ENCODE measurements at places on chromosomes 4 and X.

DNA sequence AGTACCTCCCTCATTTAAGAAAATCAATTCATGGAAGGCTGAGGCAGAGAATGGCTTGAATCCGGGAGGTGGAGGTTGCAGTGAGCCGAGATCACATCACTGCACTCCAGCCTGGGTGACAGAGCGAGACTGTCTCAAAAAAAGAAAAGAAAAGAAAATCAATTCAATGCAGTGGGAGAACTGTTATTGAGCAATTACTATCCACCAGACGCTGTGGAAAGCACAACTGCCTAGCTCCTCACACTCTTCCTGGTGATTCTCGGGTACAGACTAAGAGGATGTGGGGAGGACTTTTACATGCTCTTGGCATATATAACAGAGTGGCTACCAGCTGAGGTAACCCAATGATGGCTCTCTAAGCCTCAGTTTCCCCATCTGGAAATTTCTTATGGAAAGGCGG, 2.7 kb upstream of the TMSB4X start:
- no peak for DNase-seq

DNA sequence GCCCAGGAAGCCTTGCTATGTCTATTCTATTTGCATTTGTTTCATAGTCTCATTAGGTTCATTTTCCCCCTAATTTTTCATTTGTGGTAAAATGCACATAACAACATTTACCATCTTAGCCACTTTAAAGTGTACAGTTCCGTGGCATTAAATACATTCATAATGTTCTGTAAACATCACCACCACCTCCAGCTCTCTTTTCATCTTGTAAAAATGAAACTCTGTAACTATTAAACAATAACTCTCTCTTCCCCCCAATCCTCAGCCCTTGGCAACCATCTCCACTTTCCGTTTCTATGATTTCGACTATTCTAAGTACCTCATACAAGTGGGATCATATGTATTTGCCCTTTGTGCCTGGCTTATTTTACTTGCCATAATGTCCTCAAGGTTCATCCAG, 19.9 kb downstream of the ARHGEF38 start:
- DNase-seq = no peak

DNA sequence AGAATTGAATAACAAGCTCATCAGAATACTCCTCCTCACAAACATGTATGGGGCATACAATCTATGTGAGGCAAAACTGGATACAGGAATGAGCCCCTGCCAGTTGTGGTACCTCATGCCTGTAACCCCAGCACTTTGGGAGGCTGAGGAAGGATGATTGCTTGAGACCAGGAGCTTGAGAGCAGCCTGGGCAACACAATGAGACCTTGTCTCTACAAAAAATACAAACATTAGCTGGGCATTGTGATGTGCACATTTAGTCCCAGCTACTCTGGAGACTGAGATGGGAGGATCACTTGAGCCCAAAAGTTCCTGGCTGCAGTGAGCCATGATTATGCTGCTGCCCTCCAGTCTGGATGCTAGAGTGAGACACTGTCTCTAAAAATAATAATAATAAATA, 611.0 kb downstream of the NLGN4X start:
- no peak for DNase-seq

DNA sequence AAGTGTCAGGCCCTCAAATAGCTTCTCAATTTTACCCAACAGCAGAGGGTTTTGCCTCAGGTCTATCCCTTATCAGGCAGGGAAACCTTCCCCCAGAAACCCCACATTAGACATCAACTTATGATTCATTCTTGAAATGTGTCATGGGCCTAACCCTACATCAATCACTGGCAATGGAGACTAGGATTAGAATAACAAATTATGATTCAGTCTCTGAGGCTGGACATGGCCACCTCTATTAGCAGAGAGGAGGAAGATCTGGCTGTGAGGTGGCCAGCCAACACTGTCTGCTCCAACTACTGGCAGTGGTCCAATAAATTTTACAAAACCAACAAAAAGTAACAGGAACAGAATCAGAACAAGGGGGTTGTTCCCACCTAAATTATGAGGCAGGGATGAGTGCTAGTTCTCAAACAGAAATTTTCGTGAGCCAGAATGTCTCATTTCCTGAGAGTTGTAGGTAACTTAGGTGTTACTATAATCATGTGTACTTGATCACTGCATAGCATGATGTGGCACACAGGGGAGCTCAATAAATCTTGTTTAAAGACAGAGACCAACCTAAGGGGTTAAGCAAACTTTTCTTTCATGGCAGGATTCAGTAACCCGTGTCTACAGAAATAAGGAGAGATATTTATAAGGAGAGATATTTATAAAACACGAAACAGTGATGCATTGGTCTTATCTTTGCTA, 126.8 kb downstream of the NFKB1 start:
- no peak for DNase-seq

DNA sequence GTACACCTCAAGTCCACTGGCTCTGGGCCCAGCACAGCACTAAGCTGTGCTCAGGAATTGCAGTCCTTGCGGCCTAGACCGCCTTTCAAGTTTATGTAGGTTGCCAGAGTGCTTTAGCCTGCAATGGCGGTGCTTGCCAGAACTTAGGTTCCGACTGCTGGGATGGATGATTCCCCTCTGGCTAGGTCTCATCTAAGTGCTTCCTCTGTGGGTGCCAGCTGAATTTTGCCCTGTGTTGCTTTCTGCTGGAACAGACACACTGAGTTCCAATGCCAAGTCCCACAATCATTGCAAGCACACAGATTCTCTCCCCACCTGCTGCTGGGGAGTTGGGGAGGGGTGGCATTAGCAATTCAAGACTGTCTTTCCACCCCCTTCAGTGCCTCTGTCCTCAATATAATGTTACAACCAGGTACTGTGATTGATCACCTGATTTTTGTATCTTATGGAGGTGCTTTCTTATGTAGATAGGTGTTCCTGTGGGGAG, 129.5 kb downstream of the GRID2 start:
- no peak for DNase-seq

- no peak for DNase-seq
These were observed 105.8 kb upstream of the DCAF12L1 start for GRCh38 chrX:126658447-126658846.

- DNase-seq = no peak
These were observed 53.2 kb downstream of the MOSPD2 start for GRCh38 chrX:14926471-14926870.

- no peak for DNase-seq
These were observed 471.1 kb upstream of the NWD2 start for GRCh38 chr4:36773467-36773866.

GRCh38 chrX:38860106-38861013, 59.1 kb downstream of the MID1IP1 start:
- DNase-seq = no peak

DNA sequence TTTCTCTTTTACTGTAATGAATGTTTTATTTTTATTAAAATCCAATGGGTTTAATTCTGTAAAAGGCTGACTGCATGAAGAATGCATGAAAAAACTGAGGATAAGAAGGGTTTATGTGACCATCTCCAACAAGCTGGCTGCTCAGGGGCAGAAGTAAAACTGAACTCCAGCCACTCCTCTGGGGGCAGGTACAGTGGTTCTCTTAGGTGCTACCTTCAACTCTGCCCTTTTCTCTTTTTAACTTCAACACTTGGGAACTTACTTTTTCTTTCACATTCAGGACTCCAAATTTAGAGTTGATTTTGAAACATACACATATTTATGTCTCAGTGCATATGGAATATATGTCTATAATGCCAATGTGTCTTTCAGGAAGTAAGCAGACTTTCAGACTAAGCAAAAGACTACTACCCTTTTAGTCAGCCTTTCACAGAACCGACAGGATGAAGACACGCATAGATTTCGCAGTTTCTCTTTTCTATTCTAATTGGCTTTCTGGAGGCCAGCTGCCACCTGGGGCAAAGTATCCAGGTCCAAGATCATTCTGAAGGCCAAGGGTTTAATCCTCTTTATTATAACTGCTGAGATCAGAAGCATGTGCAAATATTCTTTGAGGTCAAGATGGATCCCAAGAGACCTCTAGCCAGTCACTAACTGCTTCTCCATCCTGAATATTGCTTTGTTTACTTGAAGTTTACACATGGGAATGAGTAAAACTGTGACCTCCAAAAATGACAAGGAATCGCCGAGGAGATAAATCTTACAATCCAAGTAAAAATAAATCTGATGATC, 30.7 kb downstream of the HS3ST1 start:
- DNase-seq = no peak

GRCh38 chr4:38681281-38681991, 17.4 kb downstream of the KLF3 start:
- no peak for DNase-seq

DNA sequence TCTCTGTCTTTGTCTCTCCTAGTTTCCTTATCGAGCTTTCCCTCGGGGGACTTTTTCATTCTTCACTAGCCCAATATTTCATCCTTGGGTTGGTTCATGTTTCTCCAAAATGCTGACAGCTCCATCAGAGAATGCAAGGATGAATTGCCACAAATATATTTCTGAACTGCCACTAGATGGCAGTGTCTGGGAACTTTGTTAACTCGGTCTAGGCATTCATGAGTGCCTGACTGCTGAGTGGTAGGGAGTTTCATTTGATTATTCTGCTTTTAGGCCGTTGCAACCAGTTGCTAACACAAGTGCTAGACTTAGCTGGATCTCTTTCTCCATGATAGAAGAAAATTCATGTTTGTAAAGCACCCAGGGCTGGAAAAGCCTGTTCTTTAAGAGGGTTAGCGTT, 73.5 kb upstream of the RAP2C start:
- DNase-seq = no peak

- no peak for DNase-seq
These were observed 13.7 kb downstream of the OCRL start for GRCh38 chrX:129553619-129554288.

- no peak for DNase-seq
These were observed 225.8 kb upstream of the ETNPPL start for GRCh38 chr4:108988464-108989195.

DNA sequence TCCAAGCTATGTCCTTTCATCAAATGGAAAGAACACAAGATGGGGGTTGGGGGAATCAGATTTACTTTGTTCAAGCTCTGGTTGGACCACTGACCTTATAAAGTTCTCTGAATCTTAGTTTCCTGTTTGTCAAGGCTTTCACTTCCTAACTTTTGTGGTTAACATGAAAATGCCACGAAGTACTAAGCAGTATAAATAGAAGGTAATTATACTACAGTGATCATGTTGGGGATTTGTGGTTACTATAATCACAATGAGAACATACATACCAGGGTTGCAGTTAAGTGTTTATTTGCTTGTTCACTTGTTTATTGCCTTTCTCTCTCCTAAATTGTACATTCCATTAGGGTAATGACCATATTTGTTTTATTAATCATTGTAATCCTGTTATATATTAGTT, 53.2 kb downstream of the SPRY1 start:
- no peak for DNase-seq

- DNase-seq = no peak
These were observed 3.1 kb downstream of the NAA10 start for GRCh38 chrX:153931748-153932147.
